NCI-H1105 (cell line): ENCODE measurements at places on chromosomes 1 and 21.

GRCh38 chr1:33235521-33235920 lies 20.8 kb upstream of the ZNF362 start:
- no peak for DNase-seq

GRCh38 chr1:198278943-198279342 lies 122.1 kb downstream of the NEK7 start:
- no peak for DNase-seq

- no peak for DNase-seq
Measured at GRCh38 chr1:185039726-185040407, 5.5 kb upstream of the RNF2 start.

DNA sequence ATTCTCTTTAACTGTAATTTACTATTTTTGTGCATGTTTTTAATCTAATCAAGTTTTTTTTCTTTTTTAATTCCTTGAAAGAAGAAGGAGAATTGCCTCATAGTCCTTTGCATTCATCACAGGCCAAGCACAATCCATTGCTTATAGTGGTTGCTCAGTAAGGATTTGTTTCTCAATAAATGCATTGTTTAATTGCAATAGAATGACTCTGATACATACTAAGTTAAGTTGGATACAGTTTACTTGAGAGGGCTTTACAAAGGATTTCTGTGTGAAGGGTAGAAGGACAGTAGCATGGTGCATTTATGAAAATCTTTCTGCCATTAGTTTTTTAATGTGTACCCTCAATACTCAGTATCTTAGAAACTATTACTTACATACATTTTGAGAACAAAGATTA lies 186.2 kb downstream of the LRRIQ3 start:
- no peak for DNase-seq
